ENCODE measurements at places on chromosomes 4 and X.

DNA sequence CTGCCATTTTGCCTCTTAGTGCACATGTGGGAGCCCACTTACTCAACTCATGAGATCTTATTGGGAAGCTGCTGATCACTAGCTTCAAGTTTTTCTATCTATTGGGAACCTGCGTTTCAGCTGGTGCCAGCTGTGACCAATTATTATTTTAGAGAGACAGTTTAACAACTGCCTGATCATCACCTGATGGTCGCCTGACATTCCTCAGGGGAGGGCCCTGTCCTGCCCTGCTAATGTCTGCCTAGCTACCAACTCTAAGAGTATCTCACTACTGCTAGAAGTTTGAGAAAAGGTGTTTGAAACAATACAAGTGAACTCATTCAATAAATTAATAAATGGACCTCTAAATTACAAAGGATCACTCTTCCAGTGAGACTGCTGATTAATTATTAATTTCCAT is 95.5 kb downstream of the PCDH7 start:
- no peak for DNase-seq

- no peak for DNase-seq
Observed at GRCh38 chr4:159101988-159102621, 774 bp upstream of the RAPGEF2 start.

DNA sequence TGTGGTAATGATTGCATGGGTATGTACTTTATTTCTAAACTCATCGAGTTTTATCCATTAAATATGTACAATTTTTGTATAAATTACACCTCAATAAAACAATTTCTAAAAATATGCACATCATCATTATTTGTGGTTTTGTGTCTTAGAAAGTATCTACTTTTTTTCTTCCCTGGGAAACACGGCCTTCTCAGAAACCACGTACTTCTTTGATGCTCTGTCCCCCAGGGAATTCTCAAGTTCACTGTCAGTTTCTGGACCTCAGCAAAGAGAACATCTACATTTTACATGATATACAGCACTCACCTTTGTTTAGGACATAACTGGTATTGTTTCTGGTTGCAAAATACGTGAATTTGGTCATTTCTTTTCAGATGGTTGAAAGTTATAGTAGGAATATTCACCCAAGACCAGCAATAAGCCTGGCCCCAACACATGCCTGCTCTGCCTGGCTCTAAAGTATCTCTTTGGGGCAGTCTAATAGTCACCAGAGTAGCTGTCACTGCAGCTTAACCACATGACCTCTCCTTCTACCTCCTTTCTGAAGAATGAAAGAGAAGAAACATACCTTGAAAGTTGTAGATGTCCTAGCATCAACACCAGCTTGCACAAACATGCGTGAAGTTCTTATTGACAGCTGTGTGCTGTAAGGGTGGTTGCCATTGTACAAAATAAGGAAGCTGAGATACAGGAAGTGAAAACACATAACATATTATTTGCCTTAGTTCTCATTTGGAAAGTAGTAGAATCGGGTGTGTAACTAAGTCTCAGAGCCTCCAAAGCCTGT is 48.4 kb upstream of the SPANXN4 start:
- DNase-seq = peak; percentile 21

DNA sequence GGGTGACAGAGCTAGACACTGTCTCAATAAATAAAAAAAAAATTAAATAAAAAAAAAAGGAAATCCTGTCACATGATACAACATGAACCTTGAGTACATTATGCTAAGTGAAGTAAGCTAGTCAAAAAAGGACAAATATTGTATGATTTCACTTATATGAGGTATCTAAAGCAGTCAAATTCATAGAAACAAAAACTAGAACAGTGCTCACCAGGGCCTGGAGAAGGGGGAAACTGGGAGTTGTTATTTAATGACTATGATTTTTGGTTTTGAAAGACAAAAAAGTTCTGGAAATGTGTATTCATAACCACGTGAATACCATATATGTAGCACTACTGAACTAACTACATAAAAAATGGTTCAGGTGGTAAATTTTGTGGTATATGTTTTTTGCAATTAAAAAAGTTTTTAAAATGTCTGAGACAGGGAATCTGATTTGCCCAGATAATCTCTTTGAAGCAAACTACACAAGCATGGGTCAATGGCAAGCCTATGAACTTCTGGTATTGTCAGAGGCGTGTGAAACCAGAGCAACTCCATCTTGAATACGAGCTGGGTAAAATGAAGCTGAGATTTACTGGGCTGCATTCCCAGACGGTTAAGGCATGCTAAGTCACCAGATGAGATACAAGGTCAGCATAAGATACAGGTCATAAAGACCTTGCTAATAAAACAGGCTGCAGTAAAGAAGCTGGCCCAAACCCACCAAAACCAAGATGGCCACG is 42.3 kb downstream of the ANAPC10 start:
- no peak for DNase-seq

DNA sequence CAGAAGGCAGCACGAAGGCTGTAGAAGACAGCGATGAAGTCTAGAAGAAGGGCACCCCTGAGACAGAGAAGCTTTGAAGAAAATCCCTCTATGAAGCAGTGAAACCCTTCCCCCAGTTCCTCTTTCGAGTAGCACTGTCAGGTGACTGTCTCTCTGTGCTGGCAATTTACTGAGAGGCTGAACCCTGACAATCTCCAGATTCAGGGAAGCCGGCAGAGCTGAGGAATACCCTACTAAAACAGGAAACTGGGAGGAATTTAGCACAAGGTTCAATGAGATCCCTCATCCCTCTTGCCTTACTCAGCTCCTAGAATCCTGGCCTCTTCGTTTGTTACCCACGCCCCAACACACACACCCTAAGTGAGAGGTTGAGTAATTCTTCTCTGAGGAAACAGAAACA is 239.7 kb upstream of the NOCT start:
- DNase-seq = no peak

- DNase-seq = no peak
Observed at GRCh38 chr4:99290848-99291786, at the start of gene ADH1A. ADH1A (minus strand) TSS chr4:99290985; CDS start chr4:99290914, 71 bp downstream.

- no peak for DNase-seq
Observed at GRCh38 chr4:7638489-7638888, 203.8 kb upstream of the PSAPL1 start.

GRCh38 chr4:73734530-73735001 is 5.8 kb upstream of the CXCL8 start:
- no peak for DNase-seq

GRCh38 chr4:2927696-2928075 is 35.5 kb downstream of the NOP14 start:
- DNase-seq = no peak

All from naive B cell (primary cell).